ENCODE measurements at places on chromosomes 11 and 22. TPM values are rescaled to one million over a fixed set of nuclear protein-coding genes. Genes with fewer than 3 reads are reported as not detected.
A peak's percentile ranks its signal among the peaks of the same experiment; 100 is the strongest.

GRCh38 chr11:63239254-63239653, 4.1 kb downstream of the SLC22A25 start:
- DNase-seq: no peak

GRCh38 chr22:37032535-37033460, 13.3 kb downstream of the MPST start:
- DNase-seq: no peak

DNA sequence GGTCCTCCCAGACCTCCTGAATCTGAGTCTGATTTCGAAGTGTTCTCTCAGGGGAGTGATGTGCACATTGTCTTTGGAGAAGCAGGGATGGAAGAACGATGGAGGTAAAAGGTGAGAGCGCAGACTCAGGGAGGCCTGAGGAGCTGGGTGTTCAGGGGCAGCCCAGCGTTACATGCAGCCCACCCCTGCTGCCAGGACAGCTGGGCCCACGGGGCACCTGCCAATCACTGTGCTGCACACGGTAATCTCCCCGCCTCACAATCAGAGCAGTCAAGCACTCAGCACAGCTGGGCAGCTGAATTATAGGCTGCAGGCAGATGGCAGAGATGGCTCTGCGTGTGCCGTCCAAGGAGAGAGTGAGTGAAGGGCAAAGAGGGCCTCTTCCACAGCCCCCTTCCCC, 17.9 kb upstream of the HTR3A start:
- no peak for DNase-seq

The IL18 gene
- not detected for total RNA-seq

GRCh38 chr22:23626286-23626975, 5.7 kb downstream of the DRICH1 start:
- DNase-seq: no peak

The DNHD1 gene
- 20.6 TPM for total RNA-seq

DNA sequence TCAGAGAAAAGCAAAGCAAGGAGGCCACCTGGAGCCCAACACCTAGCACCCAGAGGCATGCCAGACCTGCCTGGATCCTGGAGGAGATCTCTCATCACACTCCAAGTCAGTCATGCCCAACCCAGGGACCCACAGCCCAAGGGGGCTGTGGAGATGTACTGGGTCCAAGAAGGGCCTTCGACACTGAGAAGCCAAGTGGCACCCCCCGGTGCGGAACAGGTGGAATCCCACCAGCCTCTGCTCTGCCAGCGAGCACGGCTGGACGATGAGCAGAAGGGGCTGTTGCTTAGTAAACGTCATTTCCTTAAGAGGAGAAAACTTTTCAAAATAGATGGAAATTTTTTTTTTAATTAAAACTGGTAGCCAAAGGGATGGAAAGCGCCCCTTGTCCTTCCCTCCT, 171.9 kb upstream of the GRK3 start:
- DNase-seq: no peak

DNA sequence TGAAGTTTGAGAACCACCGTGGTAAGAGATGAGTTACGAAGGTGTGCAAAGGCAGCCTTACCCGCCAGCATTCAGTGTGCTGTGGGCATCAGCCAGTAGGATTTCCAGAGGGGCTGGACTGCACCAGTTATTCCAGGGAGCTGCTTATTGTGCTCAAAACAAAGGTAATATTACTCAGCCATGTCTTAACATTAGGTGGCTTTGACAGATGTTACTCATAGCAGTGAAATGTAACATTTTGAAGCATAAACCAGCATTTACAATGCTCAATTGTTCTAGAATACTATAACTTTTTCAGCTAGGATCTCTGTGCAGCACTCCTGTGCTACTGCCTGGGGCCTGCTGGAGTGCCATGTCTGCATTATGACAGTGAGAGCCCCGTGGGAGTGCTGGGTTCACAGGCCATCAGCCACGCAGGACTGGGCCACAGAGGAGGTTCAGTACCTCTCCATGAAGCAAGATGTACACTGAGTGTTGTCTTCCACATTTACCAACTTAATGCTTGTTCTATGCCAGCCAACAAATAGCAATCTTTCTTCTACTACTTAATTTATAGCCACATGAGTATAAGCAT, 238.1 kb downstream of the CADM1 start:
- no peak for DNase-seq

The EIF3M gene
- total RNA-seq: 1,119 TPM

- no peak for DNase-seq
These were observed 323.7 kb upstream of the NARS2 start for GRCh38 chr11:78898266-78898775.

The C11orf98 gene
- total RNA-seq: 124 TPM

GRCh38 chr11:72814286-72815109, at the start of gene ATG16L2:
TSS of gene ATG16L2 (plus strand) at chr11:72814411. CDS start at chr11:72814446, 35 bp downstream.
- DNase-seq: peak; percentile 93

DNA sequence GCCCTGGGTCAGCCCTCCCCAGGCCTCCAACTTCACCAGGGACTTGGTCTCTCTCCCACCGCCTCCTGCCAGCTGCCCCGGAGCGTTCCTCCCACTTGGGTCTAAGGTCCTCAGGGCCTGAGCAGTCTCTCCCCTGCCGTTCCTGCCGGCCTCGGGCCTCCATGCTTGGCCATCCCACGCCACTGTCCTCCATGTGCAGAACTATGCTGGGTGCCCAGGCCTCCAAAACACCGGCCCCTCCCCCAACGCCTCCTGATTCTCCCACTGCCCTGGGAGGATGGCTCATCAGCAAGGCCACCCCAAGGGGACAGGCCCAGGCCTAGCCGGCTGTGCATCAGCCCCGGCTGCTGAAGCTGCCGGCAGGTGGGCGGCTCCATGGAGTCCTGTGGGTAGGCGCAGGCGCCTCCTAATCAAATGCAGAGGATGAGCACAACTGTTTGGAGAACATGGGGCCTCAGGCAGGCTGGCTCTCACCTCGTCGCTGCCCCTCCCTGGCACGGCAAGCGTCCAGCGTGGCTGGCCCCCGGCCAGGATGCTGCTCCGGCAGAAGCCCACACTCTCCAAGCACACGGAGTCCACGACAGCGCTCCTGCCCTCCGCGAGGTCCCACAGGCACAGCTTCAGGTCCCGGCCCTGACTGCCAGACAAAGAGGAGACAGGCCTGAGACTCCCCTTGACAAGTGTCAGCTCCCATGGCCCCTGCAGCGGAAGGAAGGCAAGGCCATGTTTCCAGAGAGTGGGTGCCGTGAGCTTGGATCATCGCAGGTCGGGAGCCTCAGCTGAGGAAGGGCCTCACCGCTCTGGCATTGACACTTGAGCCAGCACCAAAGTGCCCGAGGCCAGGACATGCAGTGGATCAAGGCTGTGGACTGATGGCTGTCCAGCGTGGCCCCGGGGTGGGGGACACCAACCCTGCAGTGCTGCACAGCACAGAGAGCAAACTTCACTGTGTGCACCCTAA, 42.6 kb downstream of the GNB1L start:
- no peak for DNase-seq

GRCh38 chr11:64313491-64314145, 3.7 kb downstream of the TRMT112 start:
- no peak for DNase-seq

DNA sequence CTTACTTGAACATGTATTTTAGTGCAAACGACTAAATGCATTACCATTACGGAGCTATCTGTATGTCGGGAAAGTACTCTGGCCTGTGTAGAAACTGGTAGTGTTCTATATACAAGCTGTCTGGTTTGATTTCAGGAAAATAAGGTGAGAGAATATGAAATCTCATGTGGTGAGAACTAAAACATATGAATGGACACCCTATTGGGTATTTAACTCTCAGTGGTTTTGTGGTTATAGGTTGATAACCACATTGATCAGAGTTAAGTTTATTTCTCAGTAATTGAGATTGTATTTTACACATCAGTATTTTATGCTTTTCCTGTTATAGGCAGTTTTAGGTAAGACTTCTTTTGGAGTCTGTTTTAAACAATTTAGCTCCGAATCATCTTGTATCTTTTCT, 10.4 kb downstream of the ANO5 start:
- DNase-seq: no peak

The HSPB2 gene
- total RNA-seq: not detected

The OR8D1 gene
- total RNA-seq: 0.52 TPM

- DNase-seq: no peak
These were observed 112.9 kb downstream of the KIF18A start for GRCh38 chr11:27995083-27995482.

DNA sequence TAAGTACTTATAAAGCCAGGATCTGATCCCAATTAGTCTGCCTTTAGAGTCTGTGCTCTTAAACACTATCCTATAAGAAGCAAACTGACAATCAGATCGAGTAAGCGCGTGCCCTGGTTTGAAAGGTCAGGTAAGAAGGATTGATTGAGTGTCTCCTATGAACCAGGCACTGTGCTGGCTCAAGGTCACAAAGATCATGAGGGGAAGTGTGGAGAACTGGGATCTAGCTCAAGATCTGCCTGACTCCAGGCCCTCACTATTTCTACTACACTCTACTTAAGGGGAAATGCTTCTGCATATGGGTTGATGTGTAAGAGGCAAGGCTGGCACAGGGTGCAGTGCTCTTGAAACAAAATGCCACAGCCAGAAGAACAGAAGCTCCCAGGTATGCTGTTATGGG, 77.0 kb downstream of the ME3 start:
- DNase-seq: no peak

DNA sequence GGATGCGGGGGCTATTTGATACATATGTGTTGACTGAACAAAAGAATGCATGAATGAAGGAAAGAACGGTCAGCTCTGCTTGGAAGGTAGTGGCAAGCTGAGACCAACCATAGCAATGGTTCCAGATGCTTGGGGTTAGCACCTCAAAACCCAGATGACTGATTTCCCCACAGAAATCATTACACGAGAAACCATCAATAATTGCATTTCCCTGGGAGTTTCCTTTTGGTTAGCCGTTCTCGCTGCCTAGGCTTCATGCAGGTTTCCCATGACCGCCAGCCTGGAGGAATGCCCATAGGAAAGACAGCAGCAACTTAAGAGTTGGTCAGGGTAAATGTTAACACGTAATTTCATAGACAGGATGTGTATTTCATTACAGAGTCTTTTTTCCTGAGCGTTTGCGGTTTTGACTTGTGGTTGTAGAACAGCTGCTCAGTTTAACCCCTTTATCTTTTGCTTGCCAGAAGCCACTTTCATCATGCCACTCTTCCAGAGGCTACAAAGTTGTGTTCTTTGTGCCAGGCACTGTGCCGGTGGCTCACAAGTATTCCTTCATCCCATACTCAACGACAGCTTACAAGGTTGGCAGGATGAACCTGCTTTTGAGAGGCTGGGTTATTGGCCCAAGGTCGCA, 2.8 kb downstream of the IL17RA start:
- DNase-seq: no peak

DNA sequence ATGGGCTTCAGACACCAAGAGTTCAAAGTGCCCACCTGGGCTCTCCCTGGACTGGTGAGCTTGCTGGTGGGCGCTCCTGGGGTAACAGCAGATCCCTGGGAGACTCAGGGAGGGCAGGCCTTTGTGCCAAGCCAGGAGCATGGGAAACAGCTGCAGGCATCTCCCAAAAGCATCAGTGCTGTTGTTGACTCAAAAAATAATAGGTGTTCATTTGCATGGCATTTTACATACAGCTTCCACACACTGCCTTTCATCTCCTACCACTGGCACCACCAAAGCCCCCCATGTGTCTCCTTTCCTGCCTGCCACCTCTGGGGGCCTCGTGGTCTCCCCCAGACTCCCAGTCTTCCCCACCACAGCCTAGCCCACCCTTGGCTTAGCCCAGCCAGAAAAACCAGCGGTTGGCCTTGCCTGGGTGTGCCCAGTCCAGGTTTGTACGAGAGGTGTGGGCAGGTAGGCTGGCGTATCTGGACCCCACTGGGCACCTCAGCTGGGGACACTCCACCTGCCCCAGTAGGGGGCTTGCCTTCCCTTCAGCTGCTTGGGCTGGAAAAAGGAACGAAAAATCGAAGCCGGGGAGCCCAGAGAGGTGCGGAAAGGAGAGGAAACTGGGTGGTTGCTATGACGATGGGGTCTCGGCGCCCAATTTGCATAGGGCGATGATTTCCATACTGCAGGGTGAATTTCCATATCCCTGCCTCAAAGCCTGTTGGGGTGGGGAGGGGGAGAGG, 15.0 kb downstream of the POU2F3 start:
- no peak for DNase-seq

- peak; percentile 75 for DNase-seq
These were observed 25.4 kb upstream of the SMTN start for GRCh38 chr22:31055635-31056159.

GRCh38 chr11:91926965-91927364, 297.7 kb upstream of the FAT3 start:
- DNase-seq: no peak

GRCh38 chr11:68684385-68685356, at the start of gene GAL:
TSS of gene GAL (plus strand) at chr11:68684544. CDS start at chr11:68684924, 380 bp downstream.
- no peak for DNase-seq

DNA sequence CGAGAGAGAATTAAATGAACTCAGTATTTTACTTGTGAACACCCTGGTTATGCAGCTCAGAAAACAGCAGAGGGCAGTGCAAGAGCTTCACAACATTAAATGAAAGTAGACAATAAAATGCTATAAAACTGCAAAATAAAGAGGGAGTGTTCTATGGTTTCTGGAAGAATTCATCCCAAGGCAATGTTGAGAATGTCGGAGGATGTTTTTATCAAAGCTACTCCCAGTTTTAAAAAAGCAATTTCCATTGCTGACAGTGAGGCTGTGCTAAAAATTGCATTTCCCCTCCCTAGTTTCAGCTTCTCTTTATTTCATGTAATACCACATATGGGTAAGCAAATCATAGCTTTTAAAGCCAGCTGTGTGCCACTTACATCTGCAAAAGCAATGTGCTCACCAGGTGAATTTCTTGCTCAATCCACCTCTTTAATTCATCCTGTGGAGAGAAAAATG, 296.8 kb downstream of the RAB38 start:
- peak; percentile 58 for DNase-seq

The LRRC75B gene
- 0.86 TPM for total RNA-seq

The SPI1 gene
- not detected for total RNA-seq

DNA sequence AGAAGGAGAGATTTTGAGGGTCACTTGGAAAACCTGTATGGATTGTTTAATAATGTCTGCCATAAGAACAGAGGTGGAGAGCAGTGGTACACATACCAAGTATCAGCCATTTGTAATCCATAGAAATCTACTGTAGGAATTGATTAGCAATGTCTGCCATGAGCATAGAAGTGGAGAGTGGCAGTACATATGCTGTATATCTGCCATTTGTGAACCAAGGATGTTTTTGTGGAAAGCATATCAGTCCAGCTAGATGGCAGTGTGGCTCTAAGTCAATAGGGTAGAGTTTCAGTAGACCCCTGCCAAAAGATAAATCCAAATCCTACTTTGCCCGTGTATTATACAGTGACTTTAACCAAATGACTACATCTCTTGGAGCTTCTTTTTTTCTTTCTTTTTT, 82.9 kb upstream of the SEZ6L start:
- peak; percentile 16 for DNase-seq

DNA sequence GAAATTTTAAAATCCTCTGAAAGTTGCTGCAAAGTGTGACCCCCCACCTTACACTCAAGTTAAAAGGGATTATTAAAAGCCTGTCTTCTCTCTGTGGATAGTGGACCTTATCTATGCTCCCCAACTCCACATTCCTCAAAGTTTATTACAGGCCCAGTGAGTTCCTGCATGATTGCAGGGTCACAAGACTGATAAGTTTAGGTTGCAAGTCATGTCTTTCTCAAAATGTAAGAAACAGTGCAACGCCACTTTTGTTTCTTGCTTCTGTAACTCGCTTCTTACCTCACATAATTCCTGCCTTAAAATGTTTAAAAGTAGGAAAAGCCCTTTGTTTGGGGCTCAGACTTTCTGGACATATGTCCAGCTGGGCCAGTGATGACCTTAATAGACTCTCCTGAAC, 38.4 kb upstream of the GLYAT start:
- no peak for DNase-seq
